ENCODE measurements at places on chromosomes 1 and 21.

DNA sequence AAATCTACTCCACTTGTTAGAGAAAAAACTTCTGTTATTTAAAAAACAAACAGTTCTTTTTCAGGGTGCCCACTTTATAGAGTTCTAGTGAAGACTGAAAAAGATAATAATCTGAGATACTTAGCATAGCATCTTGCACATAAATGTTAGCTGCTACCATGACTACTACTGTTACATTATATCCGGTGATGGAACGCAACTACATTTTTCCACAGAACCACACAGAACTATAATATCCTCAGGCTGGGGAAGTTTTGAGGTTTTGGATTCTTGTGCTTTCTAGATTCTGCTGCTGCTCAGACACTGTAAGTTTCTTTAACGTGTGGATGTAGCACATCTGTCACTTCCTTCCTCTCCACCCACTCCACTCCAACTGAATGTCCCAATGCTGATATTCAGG, 110.3 kb downstream of the PTPN14 start:
- DNase-seq, result no peak

- no peak for DNase-seq
These were observed 47.1 kb downstream of the TCP10L start for GRCh38 chr21:32538147-32538792.

GRCh38 chr1:27605796-27606707, 2.1 kb upstream of the AHDC1 start:
- peak; percentile 35 for DNase-seq

DNA sequence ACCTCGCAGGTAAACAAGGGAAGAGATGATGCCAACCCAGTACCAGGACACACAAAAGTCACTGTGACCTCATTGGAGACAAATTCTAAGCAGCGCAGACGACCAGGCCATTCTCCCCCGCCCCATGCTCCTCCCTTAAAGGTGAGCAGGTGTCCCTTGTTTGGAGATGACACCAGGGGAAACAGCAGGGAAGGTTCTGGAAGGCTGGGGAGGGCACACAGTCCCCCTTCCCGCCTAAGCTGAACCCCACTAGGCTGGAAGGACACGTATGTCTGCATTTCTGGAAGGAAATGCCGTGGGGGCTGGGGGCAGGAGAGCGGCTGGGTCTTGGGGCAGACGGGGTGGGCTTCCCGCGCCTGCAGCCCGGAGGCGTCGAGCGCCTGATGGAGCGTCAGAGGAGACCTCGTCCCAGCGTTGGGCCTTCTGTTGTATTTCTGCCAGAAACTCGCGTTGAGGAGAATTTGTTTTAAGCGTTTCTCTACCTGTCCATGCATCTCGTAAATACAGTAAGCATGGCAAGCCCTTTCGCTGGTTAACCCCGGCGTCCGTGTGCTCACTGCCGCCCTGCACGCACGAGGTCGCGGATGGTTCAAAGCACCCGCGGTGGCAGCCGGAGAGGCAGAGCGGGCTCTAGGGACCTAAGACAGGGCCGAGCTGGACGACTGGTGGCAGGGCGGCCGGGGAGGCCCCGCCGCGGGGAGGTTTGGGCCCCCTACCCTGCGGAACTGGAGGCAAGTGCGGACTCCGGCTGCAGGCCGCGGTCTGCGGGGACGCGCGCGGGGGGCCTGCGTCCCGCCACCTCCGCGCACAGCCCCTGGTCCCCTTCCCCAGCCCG, 1.2 kb upstream of the LHX4 start:
- DNase-seq, result no peak

All from activated T-helper 1 cell treated with Interleukin-2 at 50 U/mL for 16 hours (primary cell).